ENCODE measurements at places on chromosomes 4 and X.

DNA sequence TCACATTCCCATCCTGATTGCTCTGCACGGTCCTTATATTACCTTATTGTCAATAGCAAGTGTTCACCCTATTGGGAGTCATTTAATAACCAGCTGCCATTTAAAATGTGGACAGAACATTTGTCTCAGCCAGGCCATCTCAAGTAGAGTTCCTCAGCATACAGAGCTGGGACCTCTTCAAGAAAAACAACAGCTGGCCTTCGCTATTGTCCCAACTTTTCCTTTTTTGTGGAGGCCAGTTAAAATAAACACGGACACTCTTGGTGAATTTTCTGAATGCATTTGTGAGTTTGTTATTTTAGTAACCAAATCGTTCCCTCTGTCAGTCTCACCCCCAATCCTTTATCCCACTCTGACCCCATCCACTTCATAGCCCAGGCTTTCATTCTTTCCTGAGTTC, 395.3 kb upstream of the PITX2 start:
- DNase-seq: no peak

GRCh38 chr4:82642331-82642730, 80.5 kb upstream of the TMEM150C start:
- no peak for DNase-seq

DNA sequence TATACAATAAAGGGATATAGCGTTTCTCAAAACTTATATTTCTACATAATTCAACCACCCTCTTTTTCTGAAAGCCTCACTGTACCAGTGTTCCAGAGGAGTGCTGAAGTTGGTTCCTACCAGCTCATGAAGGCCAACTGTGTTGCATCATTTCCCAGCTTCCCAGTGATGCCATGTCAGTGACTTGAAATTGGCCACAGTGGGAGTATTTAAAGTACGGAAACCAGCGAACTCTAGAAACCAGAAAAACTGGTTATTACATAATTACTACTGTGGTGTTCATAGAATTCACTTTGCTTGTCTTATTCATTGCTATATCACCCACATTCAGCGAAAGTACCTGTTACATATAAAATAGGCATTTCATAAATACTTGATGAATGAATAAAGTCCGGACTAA, 135.4 kb downstream of the GC start:
- no peak for DNase-seq

DNA sequence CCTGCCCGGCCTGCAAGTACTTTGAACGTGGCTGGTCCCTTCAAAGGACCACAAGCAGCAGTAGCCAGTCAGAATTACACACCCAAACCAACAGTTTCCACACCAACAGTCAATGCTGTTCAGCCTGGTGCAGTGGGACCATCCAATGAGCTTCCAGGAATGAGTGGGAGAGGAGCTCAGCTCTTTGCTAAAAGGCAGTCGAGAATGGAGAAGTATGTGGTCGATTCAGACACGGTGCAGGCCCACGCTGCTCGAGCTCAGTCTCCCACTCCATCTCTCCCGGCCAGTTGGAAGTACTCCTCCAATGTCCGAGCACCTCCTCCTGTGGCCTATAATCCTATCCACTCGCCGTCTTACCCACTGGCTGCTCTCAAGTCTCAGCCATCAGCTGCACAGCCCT, 104.4 kb upstream of the MYOZ2 start:
- no peak for DNase-seq

DNA sequence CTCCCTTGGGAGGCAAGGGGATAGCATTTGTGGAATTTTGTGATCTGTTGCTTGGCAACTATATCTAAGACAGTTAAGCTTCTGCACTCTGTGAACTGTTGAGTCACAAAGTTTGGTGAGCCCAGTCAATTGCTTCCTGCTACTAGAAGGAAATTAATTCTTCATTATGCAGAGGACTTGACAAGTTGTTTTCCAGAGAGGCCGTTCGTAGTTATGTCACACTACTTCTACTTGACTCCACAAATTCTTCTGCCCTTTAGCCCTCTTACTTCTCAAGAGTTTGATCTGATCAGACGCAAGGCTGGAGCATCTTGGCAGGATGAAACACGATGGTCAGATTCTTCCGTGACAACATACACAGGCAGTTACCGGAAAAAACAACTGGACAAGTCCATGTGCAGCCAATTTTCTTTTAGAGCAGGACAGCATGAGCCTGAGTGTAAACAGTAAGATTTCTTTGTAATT, at the start of gene C4orf51:
C4orf51 (plus strand) TSS at position 156 of the 465 bp plus-strand sequence; CDS start at position 214, 58 bp downstream.
- no peak for DNase-seq

GRCh38 chr4:151671541-151672059, 89.2 kb downstream of the GATB start:
- no peak for DNase-seq

- DNase-seq: peak; percentile 96
These were observed at the start of gene EIF4E for GRCh38 chr4:98928505-98929340. EIF4E (minus strand) TSS chr4:98929133; CDS start chr4:98929112, 21 bp downstream.

- no peak for DNase-seq
These were observed 8.2 kb upstream of the YIPF6 start for GRCh38 chrX:68490644-68491043.

- no peak for DNase-seq
These were observed 31.1 kb downstream of the CCKAR start for GRCh38 chr4:26459054-26459755.

DNA sequence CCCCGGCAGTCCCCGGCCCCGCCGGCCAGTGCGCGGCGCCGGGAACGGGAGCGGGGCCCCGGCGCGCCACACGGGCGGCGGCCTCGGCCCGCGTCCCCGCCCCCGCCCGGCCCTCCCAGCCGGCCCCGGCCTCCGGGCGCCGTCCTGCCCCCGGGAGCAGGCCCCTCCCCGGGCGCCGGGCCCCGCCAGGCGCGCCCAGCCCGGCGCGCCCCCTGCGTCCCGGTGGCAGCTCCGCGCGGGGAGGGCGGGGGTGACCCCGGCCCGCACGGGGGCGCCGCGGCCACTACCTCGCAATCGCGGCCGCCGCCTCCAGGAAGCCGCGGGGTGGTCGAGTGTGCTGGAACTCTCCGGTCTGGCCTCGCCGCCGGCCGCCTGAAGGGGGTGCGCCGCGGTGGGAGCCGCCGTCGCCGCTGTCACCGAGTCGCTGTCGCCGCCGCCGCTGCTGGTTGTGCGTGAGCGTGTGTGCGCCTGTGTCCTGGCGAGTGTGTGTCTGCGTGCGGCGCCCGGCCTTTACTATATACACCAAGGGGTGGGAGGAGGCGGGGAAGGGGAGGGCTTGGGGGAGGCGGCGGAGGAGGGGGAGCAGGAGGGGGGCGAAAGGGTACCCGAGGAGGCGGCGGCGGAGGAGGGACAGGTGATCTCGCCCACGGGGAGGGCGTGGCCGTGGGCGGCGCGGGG, at the start of gene RAI2:
RAI2 (minus strand) TSS at position 488 of the 678 bp plus-strand sequence. CDS start 59,288 bp downstream, outside the sequence.
- no peak for DNase-seq

DNA sequence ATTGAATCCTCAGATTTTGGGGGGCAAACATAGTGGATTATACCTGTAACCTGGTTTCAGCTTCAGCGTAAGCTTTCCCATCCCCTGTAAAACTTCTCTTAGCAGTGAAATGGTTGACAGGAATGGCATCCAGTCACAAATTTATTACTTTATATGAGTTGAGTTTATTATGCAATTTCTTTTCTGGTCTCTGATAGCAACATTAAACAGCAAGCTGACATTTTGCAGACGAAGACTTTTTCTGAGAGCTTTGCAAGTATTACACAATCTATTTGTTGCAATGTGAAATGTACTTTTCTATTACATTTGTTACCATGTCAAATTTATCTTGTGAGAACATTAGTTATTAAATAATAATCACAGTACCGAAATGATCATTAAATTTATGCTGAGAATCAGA, 60.6 kb downstream of the GSPT2 start:
- no peak for DNase-seq

DNA sequence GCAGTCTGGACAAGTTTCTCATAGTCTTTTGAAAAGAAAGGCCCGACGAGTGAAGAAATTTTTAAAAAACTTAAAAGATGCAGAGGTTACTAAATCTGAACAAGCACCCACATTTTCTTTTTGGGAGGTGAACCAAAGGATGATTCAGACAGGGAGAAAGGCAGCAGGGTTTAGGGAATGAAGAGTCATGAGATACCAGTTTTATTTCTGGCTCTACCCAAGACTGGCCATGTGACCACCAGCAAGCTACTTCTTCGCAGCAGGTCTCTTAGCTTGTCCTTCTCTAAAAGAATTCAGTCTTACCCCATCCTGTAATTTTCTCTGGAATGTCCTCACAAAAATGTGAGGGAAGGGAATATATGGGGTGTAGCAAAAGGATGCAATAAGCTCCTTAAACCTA, 37.6 kb downstream of the AMOT start:
- DNase-seq: no peak

DNA sequence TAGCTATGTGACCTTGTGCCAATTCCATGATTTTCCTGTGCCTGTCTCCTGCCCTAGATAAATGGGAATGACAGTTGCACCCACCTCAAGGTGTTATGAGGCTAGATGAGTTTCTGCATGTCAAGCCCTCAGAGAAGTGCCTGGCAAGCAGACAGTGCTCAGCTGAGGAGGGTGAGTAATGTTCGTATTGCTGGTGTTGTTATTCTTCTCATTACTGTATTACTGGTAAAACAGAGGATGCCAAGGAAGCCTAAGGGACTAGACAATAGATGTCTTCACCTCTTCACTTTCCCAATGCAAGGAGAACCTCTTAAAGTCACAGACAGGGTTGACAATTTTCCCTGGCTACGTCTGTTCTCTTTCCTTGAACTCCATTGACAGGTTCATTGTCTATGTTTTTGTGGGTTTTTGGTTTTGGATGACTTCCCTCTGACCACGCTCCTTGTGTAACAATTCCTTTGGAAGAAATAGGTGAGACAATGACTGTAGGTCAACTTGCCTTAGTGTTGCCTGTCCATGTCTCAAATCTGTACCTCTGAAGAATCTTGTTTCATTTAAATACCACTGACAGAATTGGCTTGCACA, 19.2 kb downstream of the ETDC start:
- no peak for DNase-seq

DNA sequence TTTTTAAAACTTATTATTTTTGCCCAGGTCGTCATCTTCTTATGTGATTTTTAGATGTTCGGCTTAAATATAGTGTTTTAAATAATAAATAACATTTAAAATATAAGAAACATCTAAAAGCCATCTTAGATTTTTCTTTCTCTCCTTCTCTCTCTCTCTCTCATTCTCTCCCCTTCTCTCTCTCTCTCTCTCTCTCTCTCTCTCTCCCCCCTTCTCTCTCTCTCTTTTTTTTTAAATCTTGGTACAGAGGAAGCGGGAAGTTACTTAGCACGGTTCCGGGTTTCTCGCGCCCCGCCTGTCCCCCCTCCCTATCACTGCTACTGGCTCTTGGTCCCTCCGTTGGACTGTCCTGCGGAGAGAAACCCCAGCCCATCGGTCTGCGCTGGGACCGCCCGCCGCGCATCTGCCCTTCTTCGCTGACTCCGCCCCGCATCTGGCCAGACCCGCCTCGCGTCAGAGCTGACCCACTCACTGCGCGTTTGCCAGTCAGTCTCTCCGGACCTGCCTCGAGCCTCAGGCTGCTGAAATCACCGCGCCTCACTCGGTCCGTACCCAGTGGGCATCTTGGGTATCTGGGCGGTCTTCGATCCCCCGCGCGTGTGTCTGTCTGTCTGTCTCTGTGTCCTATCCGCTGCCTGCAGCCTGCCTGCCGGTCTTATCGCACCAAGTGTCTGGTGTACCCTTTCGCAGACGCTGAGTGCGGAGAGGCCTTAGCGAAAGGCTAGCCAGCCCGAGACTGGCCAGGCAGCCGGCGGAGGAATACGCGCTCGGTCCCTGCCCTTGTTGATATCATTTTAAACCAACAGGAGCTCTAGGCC, at the start of gene PABPC5:
PABPC5 (plus strand) TSS at position 489 of the 818 bp plus-strand sequence. CDS start 739 bp downstream, outside the sequence.
- DNase-seq: no peak

- no peak for DNase-seq
These were observed 343.0 kb upstream of the CPEB2 start for GRCh38 chr4:14659286-14659685.

- DNase-seq: no peak
These were observed 62.3 kb upstream of the HHIP start for GRCh38 chr4:144583658-144584057.

GRCh38 chr4:11698846-11699590, 270.3 kb upstream of the HS3ST1 start:
- DNase-seq: no peak

GRCh38 chrX:120014354-120015130, 62.9 kb downstream of the RHOXF2B start:
- DNase-seq: no peak

GRCh38 chrX:39416547-39417260, 615.4 kb downstream of the MID1IP1 start:
- DNase-seq: no peak

DNA sequence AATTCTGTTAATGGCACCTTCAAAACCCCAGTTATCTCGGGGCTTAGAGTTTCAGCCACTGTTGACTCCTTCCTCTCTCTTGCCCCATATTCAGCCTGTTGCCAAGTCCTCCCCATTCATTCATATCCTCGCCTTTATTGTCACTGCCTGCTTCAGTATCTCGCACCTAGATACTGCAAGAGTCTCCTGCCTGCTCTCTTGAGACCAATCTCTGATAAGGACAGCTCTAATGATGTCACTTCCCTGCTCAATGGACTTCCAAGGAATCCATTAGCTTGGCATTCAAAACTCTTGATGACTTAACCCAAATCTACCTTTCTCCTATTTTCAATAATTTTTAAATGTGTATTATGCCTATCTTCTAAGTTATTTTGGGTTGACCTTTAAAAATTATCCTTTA, 1.1 kb upstream of the UBE2A start:
- DNase-seq: no peak

- DNase-seq: no peak
These were observed at the start of gene GPRASP2 for GRCh38 chrX:102712216-102712966. GPRASP2 (plus strand) TSS chrX:102712448; CDS start chrX:102714870, 2,422 bp downstream.

GRCh38 chr4:16206301-16206700, 20.0 kb downstream of the TAPT1 start:
- no peak for DNase-seq

GRCh38 chrX:132853040-132853439, 105.4 kb downstream of the HS6ST2 start:
- no peak for DNase-seq

DNA sequence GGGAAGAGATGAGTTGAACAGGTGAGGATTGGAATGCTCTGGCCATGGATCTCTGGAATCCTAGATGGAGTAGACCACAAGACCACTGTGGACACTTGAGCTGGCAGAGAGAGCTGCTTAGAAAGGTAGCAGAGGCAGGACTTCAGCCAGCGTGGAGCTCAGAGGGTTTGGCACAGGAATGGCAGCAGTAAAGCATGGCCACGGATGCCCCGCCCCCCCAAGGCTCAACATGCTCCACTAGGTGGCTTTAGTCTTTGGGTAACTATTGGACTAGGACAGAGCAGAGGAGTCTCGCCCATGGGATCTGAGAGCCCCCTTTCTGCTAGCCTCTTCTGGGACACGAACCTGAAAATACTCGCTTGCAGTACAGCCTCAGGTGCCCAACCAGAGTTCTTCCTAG, 150.1 kb upstream of the NEIL3 start:
- DNase-seq: no peak

- no peak for DNase-seq
These were observed 39.3 kb upstream of the PRPS2 start for GRCh38 chrX:12751887-12752286.

GRCh38 chr4:152417673-152418072, 118.2 kb downstream of the FBXW7 start:
- no peak for DNase-seq

DNA sequence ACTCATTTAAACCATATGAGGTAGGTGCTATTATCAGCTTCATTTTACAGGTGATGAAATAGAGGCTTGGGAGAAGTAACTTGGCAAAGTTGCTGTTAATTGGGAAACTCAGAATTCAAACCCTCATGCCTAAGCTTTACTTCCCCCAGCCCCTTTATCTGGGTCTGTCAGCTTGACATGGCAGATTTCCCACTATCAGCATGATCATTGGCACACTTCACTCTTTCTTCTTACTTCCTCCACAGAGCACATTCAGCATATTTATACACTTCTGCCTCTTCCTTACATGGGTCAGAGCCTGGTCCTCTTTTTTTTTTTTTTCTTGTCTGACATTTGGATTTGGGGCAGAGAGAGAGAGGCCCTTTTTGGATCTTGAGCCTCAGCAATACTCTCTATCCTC, 56.5 kb upstream of the ARX start:
- no peak for DNase-seq

Measured in activated T-helper 1 cell treated with anti-CD3 and anti-CD28 coated beads, Interleukin-12 subunit alpha, Interleukin-12 subunit beta, Interleukin-2, Interleukin-4 antibody, amounts not matched to agents 30 ng/mL and 10 ng/mL and 1 ng/mL, durations not matched to agents 14 hours and 24 hours and 36 hours (primary cell).